ENCODE measurements at places on chromosomes 4 and X.

DNA sequence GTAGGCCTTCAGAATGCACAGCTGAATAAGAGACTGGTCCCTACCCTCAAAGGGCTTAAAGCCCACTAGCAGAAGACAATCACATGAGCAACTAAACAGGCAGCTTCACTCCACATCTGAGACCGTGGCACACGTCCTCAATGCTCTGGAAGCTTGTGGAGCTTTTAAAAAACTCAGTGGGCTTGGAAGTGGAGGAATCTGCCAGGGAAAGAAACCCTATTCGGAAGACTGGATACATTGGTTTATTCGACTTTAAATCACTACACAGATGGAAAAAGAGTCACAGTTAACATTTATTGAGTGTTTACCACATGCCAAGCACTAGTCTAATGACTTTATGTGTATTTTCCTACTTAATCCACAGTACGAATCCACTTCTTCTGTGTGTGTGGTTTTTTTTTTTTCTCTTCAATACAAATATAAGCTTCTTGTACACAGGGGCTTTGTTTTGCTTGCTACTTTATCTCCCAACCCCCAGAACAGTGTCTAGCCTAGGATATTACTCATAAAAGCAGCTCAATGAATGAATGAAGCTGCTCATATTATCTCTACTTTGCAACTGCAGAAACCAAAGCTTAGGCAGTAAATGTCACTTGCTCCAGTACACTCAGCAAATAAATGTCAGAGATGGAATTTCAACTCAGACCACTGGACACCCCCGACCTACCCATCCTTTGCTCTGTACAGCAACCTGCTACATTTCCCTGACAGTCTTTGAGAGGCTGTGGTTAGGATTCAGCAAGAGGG is 137.7 kb downstream of the LDB2 start:
- no peak for DNase-seq

DNA sequence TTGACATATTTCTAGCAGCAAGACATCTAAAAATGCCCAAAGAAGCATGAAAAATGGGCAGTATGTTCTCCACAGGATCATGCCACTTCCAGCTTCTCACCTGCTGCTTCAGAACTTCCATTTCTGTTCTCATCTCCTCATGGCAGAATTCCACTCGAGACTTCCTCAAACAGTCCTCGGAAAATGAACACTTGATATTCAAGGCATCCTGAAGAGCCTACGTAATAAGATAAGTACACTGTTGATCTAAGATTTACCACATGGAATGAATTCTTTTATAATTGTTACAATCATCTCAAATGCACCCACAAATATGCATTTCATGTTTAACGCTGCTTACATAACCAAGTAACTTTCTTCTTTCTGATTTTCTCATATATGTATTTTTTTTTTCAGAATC is 14.1 kb downstream of the TNIP3 start:
- no peak for DNase-seq

DNA sequence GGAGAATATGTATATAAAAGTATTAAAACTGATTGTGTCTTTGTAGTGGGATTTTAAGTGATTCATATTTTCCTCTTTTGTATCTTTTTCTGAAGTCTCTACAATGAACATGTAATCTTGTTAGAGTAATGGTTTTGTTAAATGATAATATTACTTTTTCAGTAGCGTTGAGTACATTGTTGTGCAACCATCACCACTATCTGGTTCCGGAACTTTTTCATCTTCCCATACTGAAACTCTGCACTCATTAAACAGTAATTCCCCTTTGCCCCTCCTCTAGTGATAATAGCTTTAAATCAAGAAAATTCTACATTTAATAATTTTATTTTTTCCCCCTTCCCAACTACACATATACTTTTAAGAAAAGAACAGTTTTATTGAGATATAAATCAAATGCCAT is 23.3 kb downstream of the SHROOM3 start:
- DNase-seq: no peak

DNA sequence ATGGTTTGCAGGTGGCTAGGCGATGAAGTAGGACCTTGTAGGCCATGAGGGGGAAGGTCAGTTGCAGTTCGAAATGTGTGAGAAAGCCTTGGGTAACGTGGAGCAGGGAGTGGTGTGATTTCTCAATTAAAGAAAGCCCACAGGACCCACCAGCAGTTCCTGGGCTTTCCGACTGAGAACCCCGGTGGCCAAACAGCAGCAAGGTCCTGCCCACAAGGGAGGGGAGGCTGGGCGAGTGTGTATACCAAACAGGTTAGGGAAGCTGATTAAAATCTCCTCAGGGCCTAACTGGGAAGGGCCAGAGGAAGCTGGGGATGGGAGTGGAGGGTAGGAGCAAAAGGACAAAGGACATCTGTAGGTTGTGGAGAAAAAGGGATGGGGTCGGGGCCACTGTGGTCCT is 2.4 kb downstream of the ATP6AP1 start:
- no peak for DNase-seq

DNA sequence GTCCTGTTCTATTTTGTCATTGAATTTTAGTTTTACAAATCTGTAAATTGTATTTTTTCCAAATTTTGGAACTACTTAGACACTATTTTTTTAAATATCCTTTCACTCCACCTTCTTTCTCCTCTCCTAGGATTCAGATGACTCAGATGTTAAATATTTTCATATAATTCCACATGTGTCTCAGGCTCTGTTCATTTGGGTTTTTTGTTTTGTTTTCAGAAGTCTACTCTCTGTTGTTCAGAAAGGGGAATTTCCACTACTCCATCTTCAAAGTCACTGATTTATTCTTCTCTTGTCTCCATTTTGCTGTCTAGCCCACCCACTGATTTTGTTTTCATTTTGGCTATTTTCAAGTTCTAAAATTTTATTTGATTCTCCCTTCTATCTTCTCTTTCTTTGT is 264.0 kb upstream of the SLIT2 start:
- DNase-seq: no peak

All from stimulated activated CD4-positive, alpha-beta T cell treated with anti-CD3 and anti-CD28 coated beads, Interleukin-12 subunit alpha, Interleukin-12 subunit beta, amount 100 ng/mL, for 24 hours (primary cell).